DMS79 (cell line): ENCODE measurements at places on chromosomes 4 and X.

GRCh38 chr4:81215931-81216330 is 909 bp upstream of the PRKG2 start:
- DNase-seq = no peak

GRCh38 chr4:68655764-68656444 is 14.5 kb downstream of the UGT2B15 start:
- no peak for DNase-seq

- no peak for DNase-seq
These were observed 174.5 kb upstream of the DKK2 start for GRCh38 chr4:107210450-107211239.

- DNase-seq = no peak
These were observed 101.5 kb downstream of the PRDM5 start for GRCh38 chr4:120821029-120821428.

- DNase-seq = peak; percentile 16
These were observed 64.9 kb upstream of the SOD3 start for GRCh38 chr4:24730256-24731001.

- DNase-seq = no peak
These were observed 209.5 kb downstream of the IL15 start for GRCh38 chr4:141845901-141846300.

- DNase-seq = no peak
These were observed 288.0 kb downstream of the AFF2 start for GRCh38 chrX:148788449-148788848.

DNA sequence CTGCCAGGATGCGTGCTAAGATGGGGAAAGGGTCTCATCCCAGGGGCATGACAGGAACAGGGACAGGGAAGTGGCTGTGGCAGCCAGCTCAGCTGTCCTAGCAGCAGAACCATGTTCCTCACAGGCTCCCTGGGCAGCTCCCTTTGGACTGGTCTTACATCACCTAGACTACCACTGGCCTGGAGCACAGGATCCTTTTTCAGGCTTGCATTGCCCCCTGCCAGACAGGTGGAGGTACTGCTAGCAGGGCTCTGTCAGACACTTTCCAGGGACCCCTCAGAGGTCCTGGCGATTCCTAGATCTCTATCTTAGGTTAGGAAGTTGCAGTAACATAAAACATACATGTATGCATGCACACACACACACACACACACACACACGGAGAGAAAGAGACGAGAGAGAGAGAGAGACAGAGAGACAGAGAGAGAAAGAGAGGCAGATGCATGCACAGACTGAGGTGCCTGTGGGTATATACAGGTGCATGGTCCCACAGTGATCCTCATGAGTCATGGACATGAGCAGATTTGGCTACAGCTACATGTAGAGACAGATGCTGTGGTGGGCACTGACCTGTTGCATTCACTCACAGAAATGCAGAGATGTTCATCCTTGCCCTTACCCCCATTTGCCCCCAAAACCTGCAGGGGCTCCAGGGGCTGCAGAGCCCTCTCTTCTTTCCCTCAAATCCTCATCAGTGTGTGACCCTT is 63.6 kb downstream of the STARD8 start:
- DNase-seq = no peak

GRCh38 chr4:1764670-1765069 is 28.4 kb upstream of the FGFR3 start:
- no peak for DNase-seq

DNA sequence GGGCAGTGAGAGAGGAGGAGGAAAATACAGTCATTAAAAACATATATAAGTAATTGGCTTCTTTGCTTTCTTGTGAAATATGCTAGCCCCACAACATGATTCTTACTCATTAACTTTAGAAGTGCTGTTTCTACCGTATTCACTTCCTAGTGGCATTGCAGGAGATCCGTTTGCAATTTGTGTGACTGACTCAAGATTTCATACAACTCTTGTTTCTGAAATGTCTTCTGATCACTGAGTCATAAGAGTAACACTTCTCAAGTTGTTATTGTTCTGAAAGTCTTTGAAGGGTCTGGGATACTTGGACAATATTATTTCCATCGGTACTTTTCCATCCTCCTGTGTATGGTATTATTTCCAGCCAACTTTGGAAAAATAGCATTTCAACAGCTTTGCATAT is 310.8 kb downstream of the PACRGL start:
- no peak for DNase-seq

DNA sequence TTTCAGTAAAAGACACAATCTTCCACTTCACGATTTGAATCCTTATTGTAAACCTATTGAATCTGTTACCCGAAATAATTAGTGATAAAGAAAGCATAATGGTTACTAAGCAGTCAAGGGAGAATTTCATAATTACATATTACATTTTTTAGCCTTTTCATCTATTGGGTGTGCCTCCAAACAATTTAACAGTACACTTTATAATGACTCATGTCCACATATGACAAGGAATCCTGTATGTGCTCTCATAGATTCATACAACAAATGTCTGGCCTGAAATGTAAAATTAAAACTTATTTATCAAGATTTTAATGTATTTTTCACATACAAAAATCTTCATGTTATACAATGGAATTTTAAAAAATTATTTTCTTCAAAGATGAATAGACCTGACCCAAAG is 39.4 kb downstream of the PPP3CA start:
- DNase-seq = no peak

GRCh38 chr4:115334736-115335411 is 221.5 kb upstream of the NDST4 start:
- DNase-seq = no peak

DNA sequence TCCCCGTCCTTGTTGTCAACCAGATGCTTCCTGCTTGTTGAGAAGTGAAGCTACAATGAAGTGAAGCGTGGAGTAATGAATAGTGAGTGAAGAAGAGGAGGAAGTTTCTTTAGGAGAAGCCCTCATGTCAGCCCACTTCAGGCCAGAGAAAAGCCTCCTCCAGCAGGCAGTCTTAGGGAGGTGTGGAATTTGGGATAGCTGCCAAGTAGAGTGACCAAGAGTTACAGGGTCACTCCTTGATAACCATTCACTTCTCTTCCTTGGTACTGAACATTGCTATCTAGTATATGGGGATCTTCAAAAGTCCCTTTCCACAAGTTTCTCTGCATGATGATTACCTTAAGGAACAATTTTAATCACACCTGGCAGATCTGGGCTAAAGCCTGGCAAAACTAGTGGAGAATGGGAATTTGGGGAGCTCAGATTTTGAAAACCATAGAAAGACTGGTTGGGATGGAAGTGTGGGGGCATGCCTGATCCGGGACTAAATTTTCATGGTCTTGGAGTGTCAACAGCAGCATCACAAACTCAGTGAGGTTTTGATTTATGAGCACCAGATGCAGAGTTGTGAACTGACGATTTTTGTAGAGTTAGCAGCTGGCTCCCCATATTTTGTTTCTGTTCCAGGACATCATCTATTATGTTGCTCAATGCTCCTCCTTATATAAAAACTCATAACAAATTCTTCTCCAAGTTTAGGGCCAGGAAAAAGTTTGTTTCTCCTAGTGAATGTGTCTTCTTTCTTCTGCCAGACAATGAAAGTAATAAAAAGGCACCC is 53.1 kb downstream of the IGSF1 start:
- no peak for DNase-seq

DNA sequence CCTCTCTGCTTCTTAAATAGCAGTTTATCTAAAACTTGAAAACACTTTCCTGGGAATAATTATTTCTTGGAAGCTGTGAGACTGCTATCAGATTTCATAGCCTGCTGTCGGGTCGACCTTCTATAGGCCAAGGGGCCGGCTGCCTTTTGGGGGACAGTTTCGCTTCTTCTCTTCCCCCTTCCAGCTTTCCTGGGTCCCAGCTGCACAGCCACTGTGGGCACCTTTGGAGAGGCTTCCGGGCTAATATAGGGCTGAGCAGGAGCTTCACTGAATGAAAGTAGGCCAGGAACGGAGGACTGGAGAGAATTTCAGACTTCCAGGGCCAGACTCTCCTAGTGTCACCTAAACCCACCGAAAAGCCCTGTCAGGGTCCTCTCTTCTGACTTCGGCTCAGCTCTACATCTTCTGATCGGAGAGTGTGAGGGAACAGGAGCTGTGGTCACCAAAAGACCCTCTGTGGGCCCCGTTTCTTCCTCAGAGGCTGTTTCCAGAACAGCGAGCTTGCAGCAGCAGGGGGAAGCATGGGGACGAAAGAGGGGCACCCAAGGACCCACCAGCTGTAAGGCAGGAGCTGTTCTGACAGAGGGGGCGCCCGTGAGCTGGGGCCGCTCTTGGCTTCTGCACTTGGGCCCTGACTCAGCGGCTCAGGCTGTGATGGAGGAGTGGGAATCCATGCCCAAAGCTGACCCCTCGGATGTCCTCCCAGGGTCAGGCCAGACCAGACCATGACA is 620.6 kb downstream of the BCOR start:
- DNase-seq = no peak

DNA sequence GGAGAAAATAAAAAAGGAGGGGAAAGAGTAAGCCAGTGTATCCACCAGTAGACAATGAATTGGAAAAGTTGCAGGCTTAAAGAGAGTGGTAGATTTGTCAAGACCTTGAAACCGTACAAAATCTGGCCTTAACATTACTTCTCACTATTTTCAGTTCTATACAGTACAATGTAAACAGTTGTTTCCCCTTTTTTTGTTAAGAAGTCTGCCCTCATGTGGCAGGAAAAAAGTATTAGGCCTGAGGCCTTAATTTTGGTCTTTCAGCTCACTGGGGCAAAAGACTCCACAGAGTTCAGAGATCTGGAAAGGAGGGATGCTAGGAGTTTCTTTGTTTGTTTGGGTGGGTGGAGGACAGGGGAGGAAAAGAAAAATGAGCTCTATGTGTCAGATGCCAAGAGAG is 92.8 kb upstream of the CCDC160 start:
- no peak for DNase-seq

- DNase-seq = no peak
These were observed 7.0 kb upstream of the PTTG2 start for GRCh38 chr4:37953156-37953555.

GRCh38 chr4:2087170-2087569 is 28.0 kb downstream of the NAT8L start:
- DNase-seq = no peak
